ENCODE measurements at places on chromosomes 12 and 14.

DNA sequence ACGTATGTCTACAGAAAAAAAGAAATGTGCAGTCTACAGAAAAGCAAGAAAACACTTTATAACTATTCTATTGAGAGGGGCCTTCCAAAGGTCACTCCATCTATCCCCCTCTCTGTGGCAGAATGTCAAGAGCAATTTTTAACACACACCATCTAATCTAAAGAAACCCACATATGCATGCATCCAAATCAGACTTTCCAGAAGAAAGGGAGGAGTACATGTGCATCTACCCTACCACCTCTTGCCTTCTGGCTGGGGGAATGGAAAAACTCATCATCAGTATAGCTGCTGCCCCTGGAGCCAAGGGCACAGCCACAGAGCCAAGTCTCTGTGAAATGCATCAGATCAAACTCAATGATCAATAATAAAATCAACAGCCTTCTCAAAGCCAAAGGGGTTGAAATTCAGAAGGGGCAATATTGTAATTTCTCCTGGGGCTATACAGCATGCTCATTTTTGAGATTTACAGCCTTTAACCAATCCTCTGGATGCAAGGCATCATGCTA, 63.9 kb downstream of the ANO2 start:
- no peak for DNase-seq

DNA sequence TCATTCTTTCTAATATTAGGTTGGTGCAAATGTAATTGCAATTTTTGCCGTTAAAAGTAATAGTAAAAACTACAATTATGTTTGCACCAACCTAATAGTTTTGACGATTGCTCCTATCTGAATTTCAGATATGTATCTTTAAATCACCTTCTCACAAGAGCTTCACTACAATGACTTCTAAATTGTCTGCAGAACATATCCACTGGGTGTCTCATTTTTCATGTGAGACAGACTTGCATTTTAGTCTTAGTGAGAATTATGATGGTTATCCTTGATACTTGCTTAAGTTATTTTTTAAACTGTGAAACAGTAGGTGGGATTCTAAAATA, 84.6 kb downstream of the ITPR2 start:
- no peak for DNase-seq

GRCh38 chr14:77580964-77581505, 35.4 kb downstream of the SPTLC2 start:
- no peak for DNase-seq

- no peak for DNase-seq
Observed at GRCh38 chr14:77318006-77318553, 2.6 kb downstream of the POMT2 start.

DNA sequence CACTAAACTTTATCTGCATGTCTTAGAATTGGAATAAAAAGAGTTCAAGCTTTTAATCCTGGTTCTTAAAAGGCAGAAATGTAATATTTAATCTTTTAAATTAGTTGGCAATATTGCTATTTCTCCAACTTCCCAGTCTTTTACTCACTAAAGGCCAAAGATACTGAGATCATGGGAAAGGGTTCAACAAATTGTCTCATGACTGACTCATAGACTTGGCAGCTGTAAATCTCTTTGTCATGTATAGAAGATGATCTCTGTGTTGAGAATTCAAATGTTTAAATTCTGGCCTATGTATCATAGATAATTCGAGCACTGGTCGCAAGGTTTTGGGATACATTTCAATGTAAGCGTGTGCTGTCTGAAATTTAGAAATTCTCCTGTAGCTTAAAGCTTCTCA, 40.1 kb upstream of the STRAP start:
- no peak for DNase-seq

DNA sequence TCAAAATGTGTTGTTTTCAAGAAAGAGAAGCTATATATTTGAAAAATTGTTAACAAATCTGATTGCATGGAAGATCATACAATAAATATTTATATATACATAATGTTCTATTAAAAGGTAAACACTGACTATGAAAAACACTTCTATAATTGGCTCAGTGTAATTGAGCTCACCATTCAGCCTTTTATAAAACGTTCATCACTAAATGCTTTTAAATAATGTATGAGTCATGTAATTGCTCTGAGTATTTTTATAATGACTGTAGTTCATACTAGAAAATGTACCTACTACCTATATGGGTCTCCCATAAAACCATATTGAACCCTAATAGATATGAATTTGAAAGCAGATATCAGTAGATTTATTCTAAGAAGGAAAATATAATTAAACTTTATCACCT, 240.4 kb upstream of the MGAT4C start:
- DNase-seq, result no peak

- DNase-seq, result no peak
Observed at GRCh38 chr12:70721216-70721615, 84.0 kb upstream of the PTPRB start.

GRCh38 chr12:108642269-108642870, 8.7 kb upstream of the SELPLG start:
- no peak for DNase-seq

DNA sequence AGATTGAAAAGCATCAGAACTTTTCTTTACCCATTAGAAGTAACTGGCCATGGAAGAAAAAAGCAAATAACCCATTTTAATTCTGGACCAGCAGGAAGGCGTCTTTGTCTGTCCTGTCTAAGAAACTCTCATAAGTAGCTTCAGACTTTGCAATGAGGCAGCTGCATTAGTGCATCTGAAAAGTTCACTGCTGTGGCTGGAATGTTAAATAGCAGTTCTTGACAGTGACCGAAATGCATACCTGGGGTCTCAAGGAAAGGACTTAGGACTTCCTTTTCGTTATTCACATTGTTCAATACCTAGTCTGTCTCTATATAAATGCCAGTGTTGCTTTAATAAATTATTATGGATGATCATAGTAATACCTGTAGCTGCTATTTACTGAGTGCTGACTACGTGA, 125.9 kb downstream of the ANO4 start:
- no peak for DNase-seq

GRCh38 chr14:35883677-35884293, 57.6 kb downstream of the BRMS1L start:
- DNase-seq, result peak; percentile 99

DNA sequence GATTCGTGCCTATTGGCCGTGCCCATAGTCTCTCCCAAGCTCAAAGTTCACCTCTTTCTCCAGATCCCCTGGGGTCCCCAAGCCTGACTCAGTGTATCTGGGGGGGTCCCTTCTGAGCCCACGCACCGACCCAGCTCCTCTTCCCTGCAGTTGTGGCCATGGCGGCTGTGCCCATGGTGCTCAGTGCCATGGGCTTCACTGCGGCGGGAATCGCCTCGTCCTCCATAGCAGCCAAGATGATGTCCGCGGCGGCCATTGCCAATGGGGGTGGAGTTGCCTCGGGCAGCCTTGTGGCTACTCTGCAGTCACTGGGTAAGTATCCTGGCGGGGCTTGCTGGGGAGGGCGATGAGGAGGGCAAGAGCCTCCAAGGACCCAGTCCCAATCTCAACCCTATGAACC, 5.1 kb downstream of the IFI27 start:
- DNase-seq, result no peak

- no peak for DNase-seq
Observed at GRCh38 chr14:46793144-46793543, 141.6 kb upstream of the RPL10L start.

- DNase-seq, result no peak
Observed at GRCh38 chr12:123471374-123472068, 13.6 kb downstream of the SNRNP35 start.

DNA sequence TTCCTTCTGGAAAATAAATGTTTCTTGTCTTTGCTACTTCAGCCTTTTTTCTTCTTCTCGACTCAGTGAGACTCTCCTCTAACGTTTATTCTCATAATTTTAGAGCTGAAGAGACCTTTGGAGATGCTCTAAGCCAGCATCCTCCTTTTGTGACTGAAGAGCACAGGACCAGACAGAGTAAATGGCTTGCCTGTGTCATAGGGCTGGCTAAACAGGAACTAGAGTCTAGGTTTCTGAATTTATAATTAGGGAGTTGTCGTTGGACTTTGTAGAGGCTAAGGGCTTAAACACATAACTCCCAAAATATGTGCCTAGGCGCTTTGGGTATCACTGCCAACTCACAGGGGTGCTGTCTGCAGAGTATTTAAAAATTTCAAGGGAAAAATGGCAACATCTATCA, 98.5 kb downstream of the FGD4 start:
- no peak for DNase-seq

DNA sequence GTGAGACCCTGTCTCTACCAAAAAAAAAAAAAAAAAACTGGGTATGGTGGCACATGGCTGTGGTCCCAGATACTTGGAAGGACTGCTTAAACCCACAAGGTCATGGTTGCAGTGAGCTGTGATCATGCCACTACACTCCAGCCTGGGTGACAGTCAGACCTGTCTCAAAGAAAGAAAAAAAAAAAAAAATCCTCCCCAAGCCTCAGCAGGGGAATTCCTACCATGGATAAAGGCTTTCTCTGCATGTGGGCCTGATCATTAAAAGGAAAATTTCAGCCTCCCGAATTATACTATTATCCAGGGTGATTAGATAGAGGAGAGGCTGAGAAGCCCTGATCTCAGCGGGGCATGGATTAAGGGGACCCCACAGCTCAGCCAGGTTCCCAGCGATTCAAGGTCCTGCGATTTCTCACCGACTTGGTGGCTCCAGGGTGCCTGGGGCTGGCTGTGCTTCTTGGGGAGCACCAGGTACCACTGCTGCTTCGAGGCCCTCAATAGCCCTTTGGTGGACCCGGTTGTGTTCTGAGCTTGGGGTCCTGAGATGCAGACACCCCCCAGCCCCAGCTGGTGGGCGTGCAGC, 5.6 kb downstream of the SH2B3 start:
- no peak for DNase-seq

DNA sequence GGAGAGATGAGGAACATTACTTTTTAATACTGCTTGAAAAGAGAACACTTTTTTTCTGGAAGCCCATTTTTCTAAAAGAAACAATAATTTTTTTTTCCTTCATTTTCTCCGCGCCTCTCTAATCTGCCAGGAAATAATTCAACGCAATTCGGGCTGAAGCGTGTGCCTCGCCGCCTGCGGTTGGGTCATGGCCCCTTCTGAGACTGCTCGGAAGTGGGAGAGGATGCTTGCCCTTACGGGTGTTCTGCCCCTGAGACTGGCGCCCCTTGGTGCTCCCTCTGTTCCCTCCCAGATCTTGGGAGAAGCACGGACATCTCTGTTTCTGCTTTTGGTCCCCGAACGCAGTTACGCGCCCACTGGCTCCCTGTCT, 332 bp upstream of the TBC1D30 start:
- DNase-seq, result no peak

DNA sequence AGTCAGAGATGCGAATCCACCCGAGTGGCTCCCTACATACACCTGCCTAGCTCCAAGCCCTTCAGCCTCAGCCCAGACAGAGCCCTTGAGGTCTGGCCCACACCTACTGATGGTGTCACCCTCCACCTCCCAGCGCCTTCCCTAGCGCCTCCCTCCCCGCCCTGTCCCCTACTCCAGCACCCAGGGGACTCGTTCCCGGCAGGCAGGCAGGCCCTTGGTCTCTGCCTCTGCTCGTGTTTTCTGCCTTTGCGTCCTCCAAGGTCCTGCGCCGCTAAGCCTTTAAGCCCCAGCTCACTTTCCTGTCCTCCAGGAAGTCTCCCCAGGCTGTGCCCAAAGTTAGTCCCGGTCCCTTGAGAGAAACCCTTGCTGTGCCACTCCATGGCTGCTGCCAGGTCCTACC, 12.7 kb downstream of the INF2 start:
- no peak for DNase-seq

- DNase-seq, result peak; percentile 99
Observed at GRCh38 chr14:23302290-23303225, at the start of gene PPP1R3E. PPP1R3E (minus strand) TSS chr14:23302859; CDS start chr14:23302576, 283 bp downstream.

GRCh38 chr12:55664826-55665225, 28.1 kb downstream of the OR10P1 start:
- no peak for DNase-seq

DNA sequence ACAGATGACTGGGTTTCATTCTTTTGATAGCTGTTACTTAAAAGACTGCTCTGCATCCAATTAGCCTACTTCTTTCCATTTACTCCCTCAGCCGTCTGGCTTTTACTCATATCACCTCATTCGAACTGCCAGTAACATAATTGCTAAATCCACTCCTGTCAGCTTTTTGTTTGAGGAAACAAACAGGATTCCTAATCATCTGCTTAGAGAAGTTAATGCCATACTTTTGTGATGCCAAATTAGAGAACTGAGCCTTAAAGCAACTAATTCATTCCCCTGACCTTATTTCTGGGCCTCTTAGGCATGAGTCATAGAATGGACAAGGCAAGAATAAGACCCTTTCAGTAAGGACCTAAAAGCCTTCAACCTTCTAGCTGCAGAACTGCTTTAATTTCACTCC, 2.9 kb downstream of the OXA1L start:
- no peak for DNase-seq

DNA sequence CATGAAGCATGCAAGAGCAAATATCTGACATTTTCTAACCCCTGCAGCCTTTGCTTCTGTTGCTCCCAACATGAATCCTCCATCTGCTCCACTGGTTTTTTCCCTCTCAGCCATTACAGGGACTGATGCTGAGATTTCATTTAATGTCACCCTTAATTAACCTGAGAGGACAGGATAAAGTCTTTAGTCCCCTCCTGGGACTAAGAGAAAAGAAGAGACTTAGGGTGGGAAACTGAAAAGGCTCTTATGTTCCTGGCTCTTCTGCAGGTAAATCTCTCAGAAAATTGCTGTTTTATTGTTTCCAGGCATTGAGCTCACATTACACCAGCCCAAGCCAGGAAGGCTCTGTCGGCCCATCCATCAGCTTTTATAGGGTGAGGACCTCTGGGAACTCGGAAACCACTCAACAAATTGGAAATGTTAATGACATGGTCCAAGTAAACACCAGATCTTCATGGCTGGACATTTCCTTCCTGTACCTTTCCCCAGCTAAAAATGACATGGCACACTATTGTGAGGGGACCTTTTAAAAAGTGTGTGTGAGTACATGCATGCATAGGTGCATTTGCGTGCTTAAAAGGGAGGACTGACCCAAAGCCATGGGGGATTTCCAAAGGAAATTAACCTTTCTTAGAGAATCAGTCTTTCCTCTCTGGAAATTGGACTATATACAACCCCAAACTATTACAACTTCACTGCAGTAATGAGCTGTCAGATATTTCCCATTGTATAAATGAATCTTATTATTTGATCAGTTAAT, 408.1 kb upstream of the TMTC1 start:
- no peak for DNase-seq

DNA sequence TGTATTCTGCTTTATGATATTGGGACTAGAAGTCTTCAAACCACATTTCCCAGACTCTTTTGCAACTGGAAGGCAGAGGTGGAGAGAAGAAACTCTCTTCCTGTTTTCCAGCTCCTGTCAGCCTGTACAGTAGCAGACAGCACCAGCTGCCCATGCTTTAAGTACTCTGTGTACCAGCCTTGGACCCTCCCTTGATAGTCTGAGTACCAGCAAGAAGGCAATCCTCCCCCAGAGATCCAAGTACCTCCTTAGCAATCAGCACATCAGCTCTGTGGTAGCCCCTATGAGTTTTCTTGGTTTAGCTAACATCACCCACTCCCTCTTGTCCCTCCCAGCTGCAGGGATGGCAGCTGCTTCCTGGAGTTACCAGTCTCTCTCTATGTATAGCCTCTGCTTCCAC, 56.3 kb downstream of the STXBP6 start:
- DNase-seq, result no peak

DNA sequence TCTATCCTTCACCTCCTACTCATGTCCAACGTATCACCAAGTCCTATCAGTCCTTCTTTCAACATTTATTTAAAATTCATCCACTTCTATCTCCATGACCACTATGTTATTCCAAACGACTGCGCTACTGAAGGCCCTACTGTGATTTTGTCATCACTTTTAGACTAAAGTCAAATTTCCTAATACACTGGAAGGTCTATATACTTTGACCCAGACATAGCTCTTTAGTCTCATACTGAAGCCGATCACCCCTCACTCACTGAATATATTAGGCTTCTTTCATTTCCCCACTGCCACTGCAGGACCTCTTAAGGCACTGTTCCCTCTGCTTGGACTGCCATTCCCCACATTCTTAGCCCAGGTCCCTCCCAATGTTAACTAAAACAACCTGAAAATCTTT, 25.6 kb downstream of the SLC38A4 start:
- no peak for DNase-seq

Measured in NCI-H2029 treated with DMSO at 0.1 percent for 48 hours (cell line).